ENCODE measurements at places on chromosomes 4 and X. TPM values are rescaled to one million over a fixed set of nuclear protein-coding genes. Genes with fewer than 3 reads are reported as not detected.

GRCh38 chrX:114712466-114712865 is 128.6 kb downstream of the HTR2C start:
- no peak overlapping the region for H3K4me3 ChIP-seq
- no peaks in the 10 kb centered on the region for H3K36me3 ChIP-seq
- H3K4me1 ChIP-seq = no peaks in the 10 kb centered on the region
- no peak for DNase-seq
- no peaks in the 10 kb centered on the region for H3K27me3 ChIP-seq

Gene SSX2
- total RNA-seq = not detected

DNA sequence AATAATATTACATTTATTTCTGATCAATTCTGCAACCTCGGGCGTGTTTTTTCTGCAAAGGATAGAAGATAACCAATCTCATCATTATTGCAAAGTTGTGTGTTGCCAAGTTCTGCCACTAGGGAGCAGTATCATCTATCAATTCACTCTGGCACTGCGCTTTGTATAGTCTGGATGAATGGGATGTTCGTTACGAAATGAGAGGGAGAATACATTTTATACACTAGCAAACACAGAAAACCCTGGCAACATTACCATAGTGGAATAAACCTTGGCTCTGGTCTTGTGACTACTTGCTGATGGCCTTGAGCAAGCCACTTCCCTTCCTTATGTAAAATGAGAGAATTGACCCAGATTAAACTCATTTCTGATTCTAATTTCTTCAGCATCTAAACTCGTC is 97.5 kb upstream of the ZNF518B start:
- H3K27me3 ChIP-seq = no peaks in the 10 kb centered on the region
- H3K36me3 ChIP-seq = no peaks in the 10 kb centered on the region
- peak; percentile 81 for DNase-seq
- H3K27ac ChIP-seq = no peak overlapping the region
- H3K4me1 ChIP-seq = peaks cover 8% of the 10 kb centered on the region

Gene FHIP1A
- not detected for total RNA-seq

- no peaks in the 10 kb centered on the region for H3K36me3 ChIP-seq
- no peak overlapping the region for H3K4me3 ChIP-seq
- no peaks in the 10 kb centered on the region for H3K4me1 ChIP-seq
- no peaks in the 10 kb centered on the region for H3K27me3 ChIP-seq
- no peak overlapping the region for H3K27ac ChIP-seq
Observed at GRCh38 chrX:14718403-14718802, 154.5 kb downstream of the FANCB start.

- peaks cover 5% of the 10 kb centered on the region for H3K4me1 ChIP-seq
- no peak overlapping the region for H3K4me3 ChIP-seq
- no peaks in the 10 kb centered on the region for H3K27me3 ChIP-seq
Observed at GRCh38 chrX:56813318-56813837, 84.3 kb downstream of the NBDY start.

Gene PHEX
- total RNA-seq = 1.3 TPM

Data from Karpas-422 (cell line).